Karpas-422 (cell line): ENCODE measurements at places on chromosomes 5 and 9.
A peak's percentile ranks its signal among the peaks of the same experiment; 100 is the strongest.

DNA sequence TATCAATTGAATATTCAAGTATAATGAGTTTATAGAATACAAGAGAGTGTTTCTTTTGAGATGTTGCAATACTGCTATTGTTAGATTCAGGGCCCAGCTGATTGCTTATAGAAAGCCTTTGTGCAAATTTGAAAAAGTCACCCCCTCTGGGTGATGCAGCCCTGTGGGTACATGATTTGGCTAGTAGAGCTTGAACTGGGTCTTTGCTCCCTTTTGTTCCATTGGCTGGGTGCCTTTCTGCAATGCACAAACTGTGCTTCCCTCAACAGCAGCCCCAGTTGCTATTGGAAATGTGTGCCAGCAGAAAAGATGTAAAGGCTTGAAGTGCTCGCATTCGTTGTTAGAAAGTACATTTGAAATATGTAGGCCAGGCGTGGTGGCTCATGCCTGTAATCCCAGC lies 61.8 kb upstream of the CEMIP2 start:
- DNase-seq = no peak

DNA sequence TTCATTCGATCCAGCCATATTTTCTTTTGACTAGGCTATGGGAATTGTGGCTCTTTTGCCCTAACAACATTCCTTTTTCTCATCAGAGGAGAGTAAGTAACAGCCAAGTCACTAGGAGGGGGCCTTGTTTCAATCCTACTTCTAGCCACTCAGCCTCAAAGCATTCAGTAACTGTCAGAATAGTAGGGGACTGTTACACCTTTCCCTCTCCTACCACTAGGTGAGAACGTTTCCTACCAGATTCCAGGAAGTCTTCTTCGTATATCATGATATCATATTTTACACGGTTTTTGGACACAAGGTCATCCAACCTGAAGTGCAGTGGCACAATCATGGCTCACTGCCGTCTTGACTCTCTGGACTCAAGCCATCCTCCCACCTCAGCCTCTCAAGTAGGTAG lies 171.3 kb upstream of the CDH12 start:
- no peak for DNase-seq

GRCh38 chr5:1336749-1337488 lies 8.0 kb downstream of the CLPTM1L start:
- no peak for DNase-seq

- DNase-seq = no peak
These were observed 208.2 kb downstream of the DAB2IP start for GRCh38 chr9:121859646-121860045.

GRCh38 chr9:14192556-14192955 lies 121.4 kb downstream of the NFIB start:
- no peak for DNase-seq

GRCh38 chr5:1772634-1773033 lies 27.0 kb downstream of the MRPL36 start:
- peak; percentile 62 for DNase-seq

- DNase-seq = no peak
These were observed 273.8 kb downstream of the DOCK8 start for GRCh38 chr9:488448-488847.

GRCh38 chr5:128432913-128433440 lies 105.1 kb downstream of the FBN2 start:
- DNase-seq = no peak

DNA sequence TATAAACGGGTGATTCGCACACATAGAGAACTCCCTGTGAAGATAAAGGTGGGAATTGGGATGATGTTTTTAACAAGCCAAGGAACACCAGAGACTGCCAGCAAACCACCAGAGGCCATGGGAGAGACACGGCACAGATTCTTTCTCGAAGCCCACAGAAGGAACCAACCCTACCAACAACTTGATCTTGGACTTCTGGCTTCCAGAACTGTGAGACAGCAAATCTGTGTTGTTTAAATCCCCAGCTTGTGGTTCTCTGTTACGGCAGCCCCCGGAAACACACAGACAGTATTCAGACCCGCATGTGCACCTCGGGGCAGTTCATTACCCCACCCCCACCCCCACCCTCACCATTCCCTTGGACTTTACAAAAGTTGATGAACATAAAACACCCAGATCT lies 12.8 kb downstream of the AMBP start:
- DNase-seq = no peak

DNA sequence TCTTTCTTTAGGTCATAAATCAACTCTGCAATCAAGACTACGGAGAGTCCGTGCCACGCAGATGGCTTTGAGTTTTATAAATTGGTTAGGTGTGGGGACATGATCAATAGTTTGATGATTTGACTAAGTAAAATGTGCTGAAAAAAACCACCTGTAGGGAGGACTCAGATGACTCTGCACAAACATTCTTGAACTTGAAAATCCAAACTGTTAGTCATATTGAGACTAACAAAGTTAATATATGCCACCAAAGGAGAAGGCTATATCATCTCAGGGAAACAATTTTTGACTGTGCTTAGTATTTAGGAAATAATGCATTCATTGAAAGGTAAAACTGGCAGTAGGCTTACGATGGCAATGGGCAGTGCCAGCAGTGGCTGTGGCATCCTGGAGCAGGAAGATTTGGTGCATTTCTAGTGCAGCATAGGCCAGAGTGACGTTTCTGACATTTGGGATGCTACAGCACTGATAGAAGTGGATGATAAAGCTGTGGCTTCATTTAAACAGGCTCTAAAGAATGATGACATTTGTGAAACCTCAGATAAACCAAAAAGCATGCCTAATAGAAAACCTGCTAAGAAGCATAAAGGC lies 291.1 kb downstream of the MLLT3 start:
- DNase-seq = no peak

DNA sequence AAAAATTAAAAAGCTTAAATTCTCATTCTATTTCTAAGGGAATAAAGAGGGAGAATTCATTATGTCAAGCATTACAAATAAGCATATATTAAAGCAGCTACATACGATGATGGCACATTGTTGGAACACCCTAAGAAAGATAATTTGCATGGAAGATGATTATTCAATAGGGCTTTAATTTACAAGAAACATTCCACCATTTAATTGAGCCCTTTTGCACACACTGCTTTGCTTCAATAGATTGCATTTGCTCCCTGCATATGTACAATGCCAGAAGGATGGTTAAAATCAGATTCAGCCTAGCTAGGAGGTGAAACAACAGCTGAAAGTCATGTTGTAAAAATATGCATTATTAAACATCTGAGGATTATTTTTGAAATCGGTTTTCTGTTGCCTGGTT lies 21.8 kb downstream of the KIAA1958 start:
- DNase-seq = no peak

- DNase-seq = no peak
These were observed 131.6 kb downstream of the TLR4 start for GRCh38 chr9:117835798-117836197.

- DNase-seq = no peak
These were observed 37.3 kb downstream of the IPPK start for GRCh38 chr9:92632641-92633040.

DNA sequence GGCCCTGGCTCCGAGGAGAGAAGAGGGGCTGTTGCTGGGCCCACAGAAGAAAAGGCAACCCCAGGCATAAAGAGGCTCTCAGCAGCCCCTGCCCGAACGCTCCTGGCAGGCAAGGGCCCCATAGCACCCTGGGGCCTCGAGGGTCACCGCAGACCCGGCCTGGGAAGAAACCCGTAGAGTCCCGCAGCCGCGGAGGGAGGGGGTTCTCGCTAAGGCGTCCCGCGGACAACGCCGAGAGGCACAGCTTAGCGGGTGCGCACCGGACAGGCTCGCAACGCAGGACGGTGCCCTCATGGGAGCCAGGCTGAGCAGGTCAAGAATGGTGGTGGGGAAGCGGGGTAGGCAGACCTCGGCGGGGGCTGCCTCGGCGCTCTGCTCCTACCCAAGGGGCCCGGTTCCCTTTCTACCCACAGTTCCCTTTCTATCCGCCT lies 6.7 kb downstream of the PITX1 start:
- DNase-seq = no peak

- no peak for DNase-seq
These were observed 328.2 kb downstream of the SLIT3 start for GRCh38 chr5:168972731-168973130.

DNA sequence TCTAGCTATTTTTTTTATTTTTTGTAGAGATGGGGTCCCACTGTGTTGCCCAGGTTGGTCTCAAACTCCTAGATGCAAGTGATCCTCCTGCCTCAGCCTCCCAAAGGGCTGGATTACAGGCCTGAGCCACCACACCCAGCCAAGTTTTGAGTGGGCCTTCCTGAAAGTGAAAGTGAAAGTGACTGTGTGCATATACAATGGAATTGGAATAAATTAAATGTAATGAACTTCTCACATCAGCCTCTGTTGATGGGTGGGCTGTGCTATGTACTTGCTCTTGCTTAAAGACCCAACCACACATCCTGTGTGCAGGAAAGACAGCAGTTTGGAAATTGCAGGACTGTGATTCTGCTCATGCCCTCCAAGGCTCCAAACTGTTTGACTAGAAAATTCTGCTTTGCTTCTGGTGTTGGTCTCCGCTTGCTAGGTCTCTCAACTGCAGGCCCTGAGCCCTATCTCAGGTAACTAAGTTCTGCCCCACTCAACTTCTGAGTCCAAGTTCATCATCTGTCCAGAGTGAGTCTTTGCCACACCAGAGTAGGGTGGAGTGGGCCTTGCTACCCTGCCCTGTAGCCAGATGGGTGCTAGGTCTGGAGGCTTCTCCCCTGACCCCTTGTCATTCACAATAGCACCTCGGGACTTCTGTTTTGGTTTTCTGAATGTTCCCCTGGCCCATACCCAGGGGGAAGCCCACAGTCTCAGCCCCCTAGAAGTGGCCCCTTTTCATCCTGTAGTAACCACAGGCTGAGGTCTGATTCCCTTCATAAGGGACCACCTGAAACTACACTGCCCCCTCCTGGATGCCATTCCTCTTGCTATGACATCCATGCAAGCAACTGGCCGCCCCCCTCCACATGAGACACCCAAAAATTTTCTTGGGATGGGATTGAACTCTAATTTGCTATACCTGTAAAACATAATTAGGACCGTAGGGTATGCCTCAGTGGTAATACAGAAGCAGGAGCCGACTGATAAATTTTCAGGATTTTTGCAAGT lies 36.5 kb upstream of the RAD23B start:
- peak; percentile 55 for DNase-seq

GRCh38 chr5:109307951-109308350 lies 101.8 kb downstream of the PJA2 start:
- DNase-seq = no peak

GRCh38 chr5:133994297-133994989 lies 10.3 kb downstream of the VDAC1 start:
- no peak for DNase-seq

- no peak for DNase-seq
These were observed 20.5 kb downstream of the ADRB2 start for GRCh38 chr5:148846930-148847329.

GRCh38 chr9:112581469-112582176 lies 95.0 kb downstream of the KIAA1958 start:
- DNase-seq = no peak

DNA sequence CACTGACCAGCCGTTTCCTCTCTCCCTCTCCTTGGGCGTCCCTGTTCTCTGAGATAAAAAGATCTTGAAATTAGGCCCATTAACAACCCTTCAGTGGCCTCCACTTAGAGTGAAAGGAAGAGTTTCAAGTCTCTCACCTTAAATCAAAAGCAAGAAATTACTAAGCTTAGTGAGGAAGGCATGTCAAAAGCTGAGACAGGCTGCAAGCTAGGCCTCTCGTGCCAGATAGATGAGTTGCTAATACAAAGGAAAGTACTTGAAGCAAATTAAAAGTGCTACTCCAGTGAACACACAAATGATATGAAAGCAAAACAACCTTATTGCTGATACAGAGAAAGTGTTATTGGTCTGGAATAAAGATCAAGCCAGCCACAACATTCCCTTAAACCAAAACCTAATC lies 331.3 kb upstream of the SEMA6A start:
- DNase-seq = no peak

DNA sequence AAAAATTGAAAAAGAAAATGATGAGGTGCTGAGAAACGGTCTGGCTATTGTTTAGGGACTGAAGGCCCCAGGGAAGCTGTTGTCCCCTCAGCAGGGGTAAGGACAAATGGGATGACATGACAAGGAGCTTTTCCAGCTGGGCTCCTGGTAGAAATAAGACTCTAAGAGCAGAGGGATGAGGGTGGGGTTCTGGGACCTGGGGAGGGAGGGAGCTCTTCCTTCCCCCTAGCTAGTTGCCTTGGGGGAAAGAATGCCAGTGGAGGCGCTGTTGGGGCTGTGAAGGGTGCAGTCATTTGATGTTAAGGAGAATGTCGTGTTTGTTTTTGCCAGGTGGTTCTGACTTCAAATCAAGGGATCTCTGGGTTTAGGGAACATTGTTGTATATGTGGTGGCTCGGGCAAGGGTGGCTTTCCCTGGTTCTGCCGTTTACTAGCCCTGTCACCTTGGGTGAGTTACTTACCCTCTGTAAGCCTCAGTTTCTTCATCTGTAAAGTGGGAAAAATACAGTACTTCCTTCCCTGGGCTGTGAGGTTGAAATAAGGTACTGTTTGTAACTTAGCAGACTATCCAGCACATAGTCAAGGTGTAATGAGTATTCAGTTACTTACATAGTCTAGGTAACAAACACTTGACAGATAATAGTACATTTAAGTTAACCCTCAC lies 47.8 kb downstream of the WWC1 start:
- DNase-seq = no peak

DNA sequence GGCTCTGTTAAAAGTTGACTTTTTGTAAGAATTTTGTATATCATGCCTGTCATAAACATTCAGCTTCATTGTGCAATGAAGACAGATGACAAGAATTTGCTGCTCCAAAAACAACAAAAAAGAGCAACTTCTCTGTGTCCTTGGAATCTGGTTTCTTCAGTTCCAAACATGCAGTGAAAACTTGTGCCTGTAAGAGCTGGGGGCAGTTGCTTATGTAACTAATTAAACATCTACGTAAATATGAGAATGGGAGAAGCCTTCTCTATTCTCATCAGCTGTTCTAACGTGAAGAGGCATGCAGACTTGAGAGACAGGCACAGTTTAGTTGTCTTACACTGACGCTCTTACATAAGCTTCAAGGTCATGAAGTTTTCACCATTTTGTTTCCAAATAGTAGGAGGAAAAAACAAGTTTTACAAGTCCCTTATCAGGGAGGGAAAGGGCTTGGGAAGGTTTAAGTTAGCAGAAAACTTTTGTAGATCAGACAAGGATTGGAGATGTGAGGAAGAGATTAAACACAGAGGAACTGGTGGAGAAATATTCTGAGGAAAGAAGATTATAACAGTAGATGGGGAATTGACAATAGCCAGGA lies 170.4 kb downstream of the RFK start:
- no peak for DNase-seq

DNA sequence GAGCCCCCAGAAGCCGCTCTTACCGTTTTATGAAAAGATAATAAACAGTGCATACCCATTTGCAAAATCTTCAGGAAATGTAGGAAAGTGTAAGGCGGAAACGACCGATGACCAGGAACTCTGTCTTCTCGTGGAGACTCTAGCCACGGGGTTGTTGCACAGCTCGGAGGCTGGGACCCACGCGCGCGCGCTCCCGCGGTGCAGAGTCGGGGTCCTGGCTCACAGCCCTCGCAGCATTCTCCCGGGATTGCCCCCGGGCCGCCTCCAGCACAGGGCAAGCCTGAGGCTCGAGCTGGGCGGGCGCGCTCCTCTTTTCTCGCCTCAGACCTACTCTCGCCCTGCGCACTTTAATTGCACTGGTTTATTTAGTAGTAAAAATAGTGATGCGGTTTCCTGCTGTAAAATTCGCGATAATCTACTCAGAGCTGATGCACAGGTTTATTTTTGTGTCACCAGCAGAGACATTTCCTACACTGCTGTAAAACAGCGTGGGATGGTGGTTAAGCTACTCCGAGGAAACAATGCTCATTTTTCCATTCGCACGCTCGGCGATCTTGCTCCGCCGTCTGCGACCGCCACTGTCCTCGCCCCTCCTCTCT lies 15.5 kb downstream of the TRIM7 start:
- peak; percentile 77 for DNase-seq
